Osteocyte (in vitro differentiated cells): ENCODE measurements at places on chromosomes 13 and 19. TPM values are rescaled to one million over a fixed set of nuclear protein-coding genes. Genes with fewer than 3 reads are reported as not detected.

- no peak for DNase-seq
Observed at GRCh38 chr13:112724788-112725345, 35.0 kb downstream of the ATP11A start.

DNA sequence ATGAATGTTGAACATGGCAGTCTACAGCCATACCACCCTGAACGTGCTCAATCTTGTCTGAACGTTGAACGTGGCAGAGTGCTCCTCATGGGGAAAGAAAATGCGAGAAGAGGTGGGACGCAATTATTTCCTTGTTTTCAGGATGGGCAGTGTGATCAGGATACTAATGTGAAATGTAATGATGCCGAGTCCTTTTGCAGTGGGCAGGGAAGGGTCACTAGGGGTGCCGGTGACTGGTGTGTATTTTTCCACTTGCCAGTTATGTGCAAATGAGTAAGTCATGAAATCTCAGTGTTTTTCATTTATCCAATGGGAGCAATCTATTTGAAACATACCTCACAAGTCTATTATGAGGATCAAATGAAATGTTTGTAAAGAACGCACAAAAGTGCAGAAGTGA is 84.8 kb downstream of the LNX2 start:
- no peak for DNase-seq

DNA sequence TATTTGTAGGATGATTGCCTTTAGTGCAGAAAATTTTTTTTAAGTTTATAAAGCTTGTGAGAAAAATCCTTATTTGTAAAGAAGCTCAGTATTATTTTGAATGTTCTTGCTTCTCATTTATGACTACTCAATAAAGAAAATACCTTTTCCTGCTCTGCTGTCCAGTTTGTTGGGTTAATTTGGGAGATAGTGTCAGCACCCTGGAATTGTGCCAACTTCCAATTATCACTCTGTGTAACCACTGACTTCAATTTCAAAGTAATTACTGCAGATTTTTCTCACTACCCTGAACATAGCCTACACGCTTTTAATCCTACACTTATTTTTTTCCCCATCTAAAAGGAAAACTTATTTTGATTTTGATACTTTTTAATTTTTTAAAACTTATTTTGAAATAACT is 93.1 kb downstream of the GGACT start:
- DNase-seq: no peak

GRCh38 chr19:40642051-40642706 is 41.0 kb downstream of the LTBP4 start:
- DNase-seq: no peak

GRCh38 chr13:111503905-111504695 is 183.7 kb downstream of the TEX29 start:
- no peak for DNase-seq

GRCh38 chr13:75180805-75181455 is 301.0 kb downstream of the TBC1D4 start:
- no peak for DNase-seq

The SLC6A16 gene
- 5.3 and 6.0 TPM in 2 replicates for total RNA-seq

GRCh38 chr13:110240352-110240751 is 66.6 kb downstream of the COL4A1 start:
- no peak for DNase-seq
